ENCODE measurements at places on chromosomes 3 and 15. TPM values are rescaled to one million over a fixed set of nuclear protein-coding genes. Genes with fewer than 3 reads are reported as not detected.

GRCh38 chr3:57080171-57080570, 19.7 kb downstream of the SPATA12 start:
- DNase-seq, result no peak

DNA sequence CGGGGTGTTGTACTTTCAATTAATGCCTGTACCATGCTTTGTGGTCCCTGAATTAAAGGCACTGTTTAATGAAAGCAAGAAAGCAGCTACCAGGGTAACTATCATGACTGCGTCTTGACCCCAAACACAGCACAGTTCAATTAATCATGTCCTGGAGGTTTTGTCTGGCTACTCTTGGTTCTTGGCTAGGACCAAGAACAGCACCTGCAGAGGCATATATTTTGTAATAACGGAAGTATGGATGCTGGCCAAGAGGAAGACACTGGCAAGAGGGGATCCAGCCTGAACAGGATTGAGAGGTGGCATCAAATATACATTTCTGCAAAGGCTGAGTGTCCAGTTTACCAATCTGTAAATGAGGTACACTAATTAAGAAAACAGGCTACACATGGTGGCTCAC, 119.9 kb downstream of the FOXP1 start:
- no peak for DNase-seq

DNA sequence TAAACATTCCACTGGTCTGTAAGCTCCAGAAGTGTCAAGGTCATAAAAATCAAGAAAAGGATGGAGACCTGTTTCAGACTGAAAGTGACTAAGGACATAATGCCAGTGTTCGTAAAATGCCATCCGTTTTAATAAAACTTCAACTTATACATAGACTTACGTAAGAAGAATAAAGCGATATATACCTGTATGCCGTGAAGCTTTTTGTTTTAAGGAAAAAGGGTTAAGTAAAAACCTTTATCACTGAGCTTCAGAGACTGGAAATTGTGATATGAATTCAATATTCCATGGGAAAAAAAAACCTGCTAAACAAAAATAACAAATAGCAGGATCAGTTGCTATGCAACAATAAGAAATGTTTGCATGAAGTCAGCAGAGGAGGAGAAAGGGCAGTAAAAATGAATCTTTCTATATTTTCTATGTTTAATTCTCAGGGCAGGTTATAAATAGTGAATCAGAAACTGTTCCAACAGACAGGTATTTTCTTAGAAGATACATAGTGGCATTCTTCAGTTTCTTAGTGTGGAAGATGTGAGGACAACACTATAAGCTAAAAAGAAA, 42.5 kb downstream of the CHSY1 start:
- DNase-seq, result no peak

GRCh38 chr3:115616461-115616860, 6.8 kb upstream of the GAP43 start:
- DNase-seq, result no peak

DNA sequence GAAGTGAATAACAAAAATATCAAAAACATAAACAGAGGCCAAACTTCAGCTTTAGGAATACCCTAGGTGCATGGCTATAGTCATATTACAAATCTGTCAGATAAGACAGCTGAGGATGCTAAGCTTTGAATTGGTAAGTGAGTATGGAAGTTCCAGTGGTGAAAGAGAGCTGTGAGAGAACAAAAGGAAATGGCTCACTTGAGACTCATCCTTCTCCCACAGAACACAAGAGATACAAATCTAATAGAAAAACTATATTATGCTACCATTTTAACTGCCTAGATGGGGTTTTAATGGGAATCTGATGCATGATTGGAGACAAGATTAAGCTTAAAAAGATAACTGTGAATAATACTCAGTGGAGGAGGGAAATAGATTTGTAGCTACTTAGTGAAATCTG, 21.5 kb upstream of the PEX5L start:
- DNase-seq, result no peak

Gene XCR1
- not detected for total RNA-seq

Gene BHLHE40
- 15.3 TPM for total RNA-seq

Gene DPH3
- 13.4 TPM for total RNA-seq

GRCh38 chr15:29935296-29936004, 113.2 kb upstream of the TJP1 start:
- DNase-seq, result no peak

DNA sequence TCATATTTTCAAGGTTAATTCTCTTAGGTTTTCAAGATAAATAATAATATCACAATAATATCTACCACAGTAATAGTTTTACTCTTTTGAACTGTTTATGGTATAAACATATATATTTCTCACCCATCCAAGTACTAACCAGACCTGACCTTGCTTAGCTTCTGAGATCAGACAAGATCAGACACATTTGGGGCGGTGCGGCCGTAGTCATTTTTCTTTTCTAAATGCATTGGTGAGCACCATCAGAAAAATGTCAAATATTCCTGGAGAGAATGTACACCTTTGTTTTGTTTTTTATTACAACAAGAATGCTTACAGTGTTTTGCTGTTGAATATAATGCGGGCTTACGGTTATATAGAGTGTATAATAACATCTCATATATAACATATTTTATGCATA, 267.8 kb downstream of the ADAMTS17 start:
- no peak for DNase-seq

Gene GPX1
- 360 TPM for total RNA-seq

DNA sequence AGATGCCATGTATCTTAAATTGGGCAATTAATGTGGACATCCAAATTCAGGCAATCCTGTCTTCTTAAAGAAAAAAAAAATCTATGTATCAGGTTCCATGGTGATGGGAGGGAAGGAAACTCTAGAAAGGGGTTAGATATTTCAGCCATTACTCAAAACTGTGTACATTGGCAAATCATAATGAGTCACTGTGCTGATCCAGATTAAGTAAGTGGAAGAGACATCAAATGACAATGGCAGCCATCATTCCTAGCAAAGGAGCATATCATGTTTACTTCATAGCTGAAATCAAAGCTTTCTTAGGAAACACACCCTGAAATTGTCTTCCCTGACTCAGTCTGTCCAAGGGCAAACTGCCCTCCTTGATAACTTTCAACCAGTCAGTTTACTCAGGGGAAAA, 713.3 kb upstream of the GBE1 start:
- no peak for DNase-seq

DNA sequence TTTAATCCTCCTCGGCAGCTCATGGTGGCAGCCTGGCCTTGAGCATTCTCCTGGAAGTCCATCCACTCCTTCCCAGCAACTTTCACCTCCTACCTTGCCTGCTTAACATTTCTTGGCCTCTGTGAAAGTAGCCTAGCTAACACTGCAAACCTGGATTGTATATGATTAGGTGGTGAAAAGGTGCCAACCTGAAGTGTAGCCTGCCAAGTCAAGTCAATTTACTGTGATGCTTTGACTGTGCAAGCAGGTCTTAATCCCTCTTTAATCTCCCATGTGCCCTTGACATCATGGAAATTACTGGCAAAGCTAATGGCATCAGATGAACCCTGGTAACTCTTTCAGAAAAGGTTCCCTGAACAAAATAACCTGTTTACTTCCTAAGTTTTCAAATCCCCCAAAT, 169.7 kb upstream of the NR2F2 start:
- DNase-seq, result no peak

GRCh38 chr3:37984596-37984995, 6.0 kb upstream of the VILL start:
- DNase-seq, result no peak

- peak; percentile 86 for DNase-seq
Observed at GRCh38 chr15:85592148-85592547, 202.6 kb downstream of the KLHL25 start.

Measured in cardiac muscle cell (in vitro differentiated cells and primary cell).